Stimulated activated CD4-positive, alpha-beta T cell treated with anti-CD3 and anti-CD28 coated beads, Interleukin-15, amount 100 ng/mL, for 1 hour (primary cell): ENCODE measurements at places on chromosomes 12 and 14.

GRCh38 chr14:90444077-90444696 lies 47.4 kb downstream of the CALM1 start:
- DNase-seq, result no peak

GRCh38 chr12:124369827-124370378 lies 75.0 kb downstream of the RFLNA start:
- no peak for DNase-seq

- no peak for DNase-seq
Observed at GRCh38 chr12:72925716-72926115, 653.5 kb downstream of the TRHDE start.

GRCh38 chr12:99066726-99067125 lies 421.6 kb downstream of the APAF1 start:
- DNase-seq, result no peak

DNA sequence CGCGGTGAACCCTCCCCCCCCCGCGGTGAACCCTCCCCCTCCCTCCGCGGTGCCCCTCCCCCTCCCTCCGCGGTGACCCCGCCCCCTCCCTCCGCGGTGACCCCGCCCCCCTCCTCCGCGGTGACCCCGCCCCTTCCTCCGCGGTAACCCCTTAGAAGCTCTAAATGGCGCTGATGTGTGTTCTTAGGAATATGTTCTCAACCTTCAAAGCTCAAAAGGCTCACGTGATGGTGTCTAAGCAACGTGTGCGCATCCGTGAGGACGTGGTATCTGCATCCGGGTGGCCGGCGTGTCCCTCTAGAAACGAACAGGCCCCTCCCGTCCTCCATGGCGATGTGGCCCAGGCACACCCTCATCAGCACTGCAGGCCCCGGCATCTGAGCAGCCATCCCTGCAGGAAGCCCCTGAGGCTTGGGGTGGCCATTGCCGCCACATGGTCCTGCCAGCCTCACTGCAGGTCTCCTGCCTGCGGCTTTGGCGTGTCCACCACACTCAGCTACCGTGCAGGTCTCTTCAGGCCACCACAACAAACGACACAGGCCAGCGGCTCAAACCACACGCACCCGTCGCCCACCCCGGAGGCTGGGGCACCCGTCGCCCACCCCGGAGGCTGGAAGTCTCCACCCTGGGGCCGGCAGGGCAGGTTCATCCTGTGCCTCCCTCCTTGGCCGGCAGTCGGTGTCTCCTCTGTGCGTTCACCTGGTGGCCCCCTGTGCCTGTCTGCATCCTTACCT lies 14.5 kb upstream of the FBRSL1 start:
- DNase-seq, result no peak

- no peak for DNase-seq
Observed at GRCh38 chr12:113002155-113002554, 23.8 kb downstream of the OAS2 start.

- DNase-seq, result no peak
Observed at GRCh38 chr14:56810836-56811592, 735 bp upstream of the OTX2 start.

GRCh38 chr14:104697317-104697703 lies 7.9 kb downstream of the INF2 start:
- no peak for DNase-seq

- DNase-seq, result no peak
Observed at GRCh38 chr14:34051966-34052657, 101.2 kb upstream of the EGLN3 start.

DNA sequence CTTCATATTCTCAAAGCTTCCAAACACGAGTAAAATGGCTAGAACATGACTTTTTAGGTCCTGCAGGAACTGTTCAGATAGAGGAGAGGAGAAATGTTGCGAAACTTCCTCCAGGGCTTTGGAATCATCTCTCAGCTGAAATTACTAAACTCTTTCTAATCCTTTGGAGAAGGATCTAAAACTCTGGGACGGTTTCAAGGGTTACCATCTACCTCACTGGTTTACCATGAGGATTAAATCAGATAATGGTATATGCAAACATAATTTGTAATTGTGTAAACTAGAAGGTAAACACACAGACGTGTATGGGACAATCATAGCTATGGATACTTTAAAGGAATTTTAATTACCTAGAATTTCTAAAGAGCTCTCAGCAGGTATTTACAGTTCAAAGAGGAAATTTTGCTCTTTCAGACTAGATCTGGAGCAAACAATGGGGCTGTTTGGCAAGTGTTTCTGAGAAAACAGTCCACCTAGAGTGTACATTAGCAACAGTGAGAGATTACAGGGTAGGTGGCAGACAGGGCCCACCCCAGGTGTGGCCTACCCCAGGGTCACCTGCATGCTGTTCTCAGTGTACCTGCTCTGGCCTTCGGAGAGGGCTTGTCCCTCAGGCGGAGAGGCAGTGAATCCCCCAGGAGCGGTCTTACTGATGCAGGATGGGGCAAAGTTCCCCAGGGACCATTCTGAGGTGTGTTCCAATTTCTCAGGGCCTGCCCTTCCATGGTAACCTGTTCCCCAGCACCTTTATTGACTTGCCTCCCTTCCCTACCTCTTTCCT lies 124.7 kb upstream of the MAX start:
- no peak for DNase-seq

DNA sequence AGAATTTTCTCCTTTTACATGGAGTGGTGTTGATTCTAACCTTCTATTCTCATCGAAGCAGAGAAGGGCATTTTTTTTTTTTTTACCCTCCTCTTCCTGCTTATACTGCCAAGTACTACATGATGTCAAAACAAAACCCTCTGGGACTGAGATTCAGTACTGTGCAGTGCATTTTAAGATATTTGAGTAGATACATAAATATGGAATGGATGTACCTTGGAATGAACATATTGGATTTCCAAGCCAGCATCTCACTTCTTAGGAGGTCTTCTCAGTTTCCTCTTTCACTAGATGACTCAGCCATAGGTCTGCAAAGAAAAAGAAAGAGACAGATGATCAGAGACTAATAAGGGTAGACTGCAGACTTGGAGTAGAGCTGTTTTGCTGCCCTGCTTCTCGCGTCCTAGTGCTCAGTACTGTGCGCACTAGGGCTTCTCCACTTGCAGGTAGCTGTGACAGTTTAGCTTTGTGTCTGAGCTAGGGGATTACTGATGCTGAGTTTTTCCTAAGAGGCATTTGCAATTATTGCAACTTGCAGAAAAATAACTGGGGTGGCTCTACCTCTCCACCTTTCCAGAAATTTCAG lies 20.4 kb downstream of the TPH2 start:
- no peak for DNase-seq

DNA sequence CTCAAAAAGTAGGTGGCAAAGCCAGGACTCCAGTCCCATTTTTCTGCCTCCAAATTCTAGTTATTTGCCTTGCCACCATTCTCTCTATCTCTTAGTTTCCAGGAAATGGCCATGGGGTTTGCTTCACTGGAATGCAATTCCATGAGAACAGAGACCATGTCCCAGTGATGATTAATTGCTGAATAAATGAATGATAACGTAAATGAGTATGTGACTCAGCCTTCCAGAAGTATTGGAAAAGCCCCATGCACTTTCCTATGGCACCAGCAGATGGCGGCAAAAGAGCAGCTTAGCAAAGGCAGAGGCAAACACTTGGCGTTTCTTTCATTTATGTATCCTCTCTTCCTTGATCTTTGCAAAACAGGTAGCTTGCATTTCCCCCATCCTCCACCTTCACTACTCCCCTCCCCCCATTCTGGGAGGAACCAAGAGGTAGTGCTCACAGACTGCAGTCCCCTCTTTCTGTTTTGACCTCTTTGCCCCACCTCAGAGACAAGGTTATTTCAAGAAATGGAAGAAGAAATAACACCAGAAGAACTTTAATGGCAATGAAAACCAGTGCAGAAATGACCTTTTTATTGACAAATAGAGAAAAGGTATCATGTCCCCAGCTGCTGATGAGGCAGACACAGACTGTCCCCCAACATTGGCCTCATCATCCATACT lies 21.3 kb downstream of the TBX3 start:
- DNase-seq, result peak; percentile 52

DNA sequence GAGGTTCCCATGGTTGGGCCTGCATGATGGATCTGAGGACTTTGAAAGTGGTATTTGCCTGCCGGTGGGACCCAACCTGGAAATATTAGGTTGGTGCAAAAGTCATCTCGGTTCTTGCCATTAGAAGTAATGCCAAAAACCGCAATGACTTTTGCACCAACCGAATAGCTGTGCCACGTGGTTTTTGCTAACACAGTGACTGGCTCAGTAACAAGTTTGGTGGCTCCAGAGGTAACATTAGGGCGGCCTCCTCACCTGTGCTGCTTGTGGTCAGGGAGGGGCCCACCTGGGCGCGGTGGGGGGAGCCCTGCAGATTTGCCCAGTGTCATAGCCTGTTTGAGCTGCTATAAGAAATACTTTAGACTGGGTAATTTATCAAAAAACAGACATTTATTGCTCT lies 1.8 kb downstream of the BDKRB2 start:
- no peak for DNase-seq

DNA sequence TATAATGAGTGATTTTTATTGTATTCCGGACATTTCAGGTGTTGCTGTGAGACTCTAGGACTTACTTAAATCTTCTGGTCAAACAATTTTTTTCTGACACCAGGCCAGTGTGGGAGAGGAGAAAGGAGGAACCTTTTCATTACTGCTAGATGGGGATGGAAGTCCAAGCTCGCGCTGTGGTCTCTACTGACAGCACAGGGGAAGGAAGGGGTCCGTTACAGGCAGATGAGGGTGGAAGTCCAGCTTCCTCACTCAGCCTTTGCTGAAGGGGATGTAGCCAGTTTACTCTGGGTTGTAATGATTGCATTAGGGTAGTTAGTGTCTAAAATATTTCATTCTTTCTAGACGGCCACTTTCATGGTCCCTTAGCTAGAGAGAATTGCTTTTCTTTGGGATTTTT lies 26.3 kb upstream of the ST8SIA1 start:
- no peak for DNase-seq

DNA sequence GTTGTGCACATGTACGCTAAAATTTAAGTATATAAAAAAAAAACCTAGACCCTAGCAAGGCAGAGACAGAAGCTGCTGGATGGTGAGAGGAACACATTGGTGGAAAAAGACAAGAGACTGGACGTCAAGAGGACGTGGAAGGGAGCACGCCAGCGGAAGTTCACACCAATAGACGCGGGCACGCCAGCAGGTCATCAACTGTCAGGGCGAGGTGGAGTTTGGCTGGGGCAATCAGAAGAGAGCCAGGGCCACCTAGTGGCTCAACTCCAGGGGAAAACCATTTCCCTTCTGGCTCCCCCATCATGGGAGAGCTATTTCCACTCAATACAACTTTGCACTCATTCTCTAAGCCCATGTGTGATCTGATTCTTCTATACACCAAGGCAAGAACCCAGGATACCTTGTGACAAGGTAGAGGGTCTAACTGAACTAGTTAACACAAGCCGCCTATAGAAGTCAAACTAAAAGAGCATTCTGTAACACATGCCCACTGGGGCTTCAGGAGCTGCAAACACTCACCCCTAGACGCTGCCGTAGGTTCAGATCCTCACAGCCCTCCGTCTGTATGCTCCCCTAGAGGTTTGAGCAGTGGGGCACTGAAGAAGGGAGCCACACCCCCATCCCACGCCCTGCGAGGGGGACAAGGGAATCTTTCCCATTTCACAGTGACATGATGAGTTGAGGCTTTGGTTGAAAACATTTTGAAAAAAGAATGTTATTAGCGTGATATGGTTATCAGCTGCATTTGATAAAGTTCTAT lies 702.7 kb downstream of the TMTC2 start:
- no peak for DNase-seq

GRCh38 chr14:74324931-74325361 lies 22.2 kb upstream of the ABCD4 start:
- DNase-seq, result no peak

DNA sequence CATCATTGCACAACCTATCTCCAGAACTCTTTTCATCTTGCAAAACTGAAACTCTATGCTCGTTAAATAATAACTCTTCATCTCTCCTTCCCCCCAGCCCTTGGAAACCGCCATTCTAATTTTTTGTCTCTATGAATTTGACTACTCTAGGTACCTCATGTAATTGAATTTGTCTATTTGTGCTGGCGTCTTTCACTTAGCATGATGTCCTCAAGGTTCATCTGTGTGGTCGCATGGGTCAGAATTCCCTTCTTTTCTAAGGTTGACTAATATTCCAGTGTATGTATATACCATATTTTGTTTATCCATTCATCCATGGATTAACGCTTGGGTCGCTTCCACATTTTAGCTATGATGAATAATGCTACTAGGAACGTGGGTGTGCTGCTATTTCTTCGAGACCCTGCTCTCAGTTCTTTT lies 80.1 kb downstream of the PLXNC1 start:
- no peak for DNase-seq

DNA sequence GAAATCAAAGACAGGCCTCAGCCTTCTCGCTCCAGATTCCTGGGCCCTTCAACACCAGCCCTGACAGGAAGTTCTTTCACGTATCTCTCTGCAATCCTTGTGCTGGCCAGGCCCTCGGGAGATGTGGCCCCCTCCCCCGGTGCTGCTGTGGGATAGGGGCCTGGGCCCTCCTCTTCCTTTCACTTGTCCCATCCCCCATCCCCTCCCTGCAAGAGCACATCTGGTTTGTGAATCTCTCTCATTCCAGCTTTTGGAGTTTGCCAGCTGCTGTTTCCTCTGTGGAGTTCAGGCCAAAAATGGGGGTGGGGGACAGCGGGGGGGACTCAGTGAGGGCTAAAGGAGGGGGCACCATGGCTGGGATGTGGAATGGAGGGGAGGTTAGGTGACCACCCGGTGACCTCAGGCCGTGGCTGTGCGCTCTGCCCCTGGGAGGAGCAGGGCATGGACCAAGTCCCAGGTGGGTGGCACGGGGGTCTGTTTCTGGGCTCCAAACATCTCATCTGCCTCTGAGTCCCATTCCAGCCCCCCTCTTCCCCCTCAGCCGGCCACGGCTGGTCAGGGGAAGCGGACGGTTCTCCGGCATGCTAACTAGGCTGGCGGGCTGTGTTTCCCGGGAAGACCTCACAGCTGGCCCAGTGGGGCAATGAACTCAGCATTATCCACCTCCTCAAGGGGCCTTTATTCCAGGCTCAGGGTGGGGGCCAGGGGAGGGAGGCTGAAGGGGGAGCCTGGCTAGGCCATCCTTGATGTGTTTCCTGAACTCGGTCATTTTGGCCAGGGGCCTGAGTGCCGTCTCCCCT lies 7.4 kb downstream of the LRP1 start:
- no peak for DNase-seq

DNA sequence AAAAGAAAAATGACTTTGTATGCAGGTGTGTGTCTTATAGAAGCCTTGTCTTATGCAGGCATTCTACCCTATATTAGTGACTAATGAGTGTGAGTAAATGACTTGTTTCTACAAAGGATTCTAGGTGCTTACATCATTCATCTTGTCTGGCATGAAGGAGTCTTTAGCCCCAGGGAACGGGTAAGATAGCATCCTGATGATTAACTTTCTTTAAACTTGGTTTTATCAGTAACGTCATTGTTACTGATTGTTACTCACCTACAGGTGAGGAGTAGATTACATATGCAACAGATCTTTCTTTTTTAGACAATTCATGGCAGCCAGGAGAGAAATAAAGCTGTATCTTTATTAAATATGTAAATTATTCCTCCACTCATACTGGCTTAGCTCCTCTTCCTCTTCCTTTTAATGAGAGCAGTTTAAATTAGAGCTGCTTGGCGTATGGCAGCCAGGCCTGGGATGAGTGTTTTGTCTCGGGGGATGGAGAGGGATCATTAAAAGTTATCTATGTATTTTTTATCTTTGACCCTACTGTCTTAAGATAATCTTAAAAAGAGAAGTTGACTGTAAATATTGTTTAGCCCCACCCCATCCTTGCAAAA lies 57.2 kb upstream of the ATP2A2 start:
- no peak for DNase-seq
